Activated naive CD8-positive, alpha-beta T cell treated with anti-CD3 and anti-CD28 coated beads, Interleukin-2, amount 50 U/mL, for 16 hours (primary cell): ENCODE measurements at places on chromosomes 7 and 10.

GRCh38 chr7:79806161-79806734, 328.4 kb upstream of the GNAI1 start:
- no peak for DNase-seq

GRCh38 chr7:23918856-23919255, 208.8 kb downstream of the STK31 start:
- DNase-seq, result no peak

- DNase-seq, result no peak
Observed at GRCh38 chr10:115118346-115118745, 25.2 kb downstream of the ATRNL1 start.

DNA sequence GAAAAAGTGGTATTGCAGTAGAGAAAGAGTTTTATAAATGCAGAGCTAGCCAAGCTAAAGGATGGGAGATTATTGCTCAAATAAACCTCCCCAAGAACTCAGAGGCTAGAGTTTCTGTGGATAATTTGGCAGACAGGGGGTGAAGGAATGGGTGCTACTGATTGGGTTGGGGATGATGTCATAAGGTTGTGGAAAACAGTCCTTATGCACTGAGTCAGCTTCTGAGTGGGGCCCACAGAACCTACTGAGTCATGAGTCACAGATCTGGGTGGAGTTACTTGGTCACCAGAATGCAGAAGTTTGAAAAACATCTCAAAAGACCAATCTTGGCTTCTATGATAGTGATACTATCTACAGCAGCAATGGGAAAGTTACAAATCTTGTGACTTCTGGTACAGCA, 1146.7 kb downstream of the TYW1 start:
- no peak for DNase-seq

DNA sequence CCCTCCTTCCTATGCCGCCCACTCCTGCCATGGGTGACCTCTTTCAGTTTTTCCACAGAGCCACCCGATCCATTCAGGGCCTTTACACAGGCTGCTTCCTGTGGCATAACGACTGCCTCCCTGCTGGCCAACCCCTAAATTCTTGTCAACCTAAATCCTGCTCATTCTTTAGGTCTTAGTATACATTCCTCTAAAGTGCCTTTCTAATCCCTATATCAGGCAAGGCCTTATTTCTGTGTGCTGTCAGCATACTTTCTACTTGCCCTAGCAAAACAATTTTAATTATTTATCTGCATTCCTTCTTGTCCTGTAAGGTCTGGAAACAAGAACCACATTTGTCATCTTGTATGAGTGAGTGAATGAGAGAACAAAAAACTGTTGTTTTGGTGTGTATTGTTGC, 132.4 kb downstream of the DNAH11 start:
- no peak for DNase-seq

DNA sequence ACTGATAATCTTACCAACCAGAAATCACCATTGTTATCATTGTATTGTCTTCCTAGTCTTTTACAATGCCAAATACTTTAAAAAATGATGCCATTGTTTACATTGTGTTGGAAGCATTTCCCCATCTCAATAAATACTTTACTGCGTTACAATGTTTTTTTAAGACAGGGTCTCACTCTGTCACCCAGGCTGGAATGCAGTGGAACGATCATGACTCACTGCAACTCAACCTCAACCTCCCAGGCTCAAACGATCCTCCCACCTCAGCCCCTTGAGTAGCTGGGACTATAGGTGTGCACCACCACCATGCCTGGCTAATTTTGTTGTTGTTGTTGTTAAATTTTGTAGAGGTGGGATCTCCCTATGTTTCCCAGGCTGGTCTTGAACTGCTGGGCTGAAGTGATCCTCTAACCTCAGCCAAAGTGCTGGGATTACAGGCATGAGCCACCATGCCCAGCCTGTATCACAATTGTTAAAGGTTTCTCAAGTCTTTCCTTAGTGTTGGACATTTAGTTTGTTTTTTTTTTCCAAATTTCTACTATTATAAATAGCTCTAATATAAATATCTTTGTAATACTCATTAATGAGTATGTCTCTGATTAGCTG, 13.5 kb downstream of the LRMDA start:
- no peak for DNase-seq

DNA sequence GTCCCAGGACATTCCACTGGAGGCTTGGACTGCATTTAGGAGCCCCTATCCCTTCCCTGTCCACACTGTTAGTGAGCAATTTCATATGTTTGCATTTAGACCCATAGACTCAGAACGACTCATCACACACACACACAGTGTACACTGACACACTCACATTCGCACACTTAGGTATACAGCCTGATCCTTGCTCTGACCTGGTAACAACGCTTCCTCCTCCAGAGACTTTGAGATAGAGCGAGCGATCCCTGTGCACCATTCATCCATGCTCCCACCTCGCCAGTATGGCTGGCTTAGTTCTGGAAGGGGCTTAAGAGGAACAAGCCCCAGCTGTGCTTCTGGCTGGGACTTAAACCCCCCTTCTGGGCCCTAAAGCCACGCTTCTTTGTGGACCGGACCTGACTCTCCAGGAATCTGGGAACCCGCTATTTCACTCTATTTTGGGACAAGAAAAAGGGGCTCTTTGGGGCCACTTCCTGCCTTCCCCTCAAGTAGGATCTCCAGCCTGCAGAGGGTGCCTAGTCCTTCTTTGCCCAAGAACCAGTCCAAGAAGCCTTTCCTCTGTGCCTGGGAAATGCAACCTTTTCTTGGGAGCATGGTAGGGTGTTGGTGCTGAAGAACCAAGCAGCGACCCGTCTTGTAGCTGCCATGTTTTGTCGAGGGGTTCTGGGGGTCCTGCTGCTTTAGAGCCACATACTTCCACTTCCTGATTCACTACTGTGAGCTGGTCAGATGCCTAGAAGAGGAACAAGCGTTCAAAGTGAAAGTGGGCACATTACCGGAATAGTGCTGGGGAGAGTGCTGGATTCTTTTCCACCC, 1.1 kb upstream of the HOXA13 start:
- no peak for DNase-seq

- no peak for DNase-seq
Observed at GRCh38 chr10:50961297-50961696, 75.9 kb upstream of the A1CF start.

DNA sequence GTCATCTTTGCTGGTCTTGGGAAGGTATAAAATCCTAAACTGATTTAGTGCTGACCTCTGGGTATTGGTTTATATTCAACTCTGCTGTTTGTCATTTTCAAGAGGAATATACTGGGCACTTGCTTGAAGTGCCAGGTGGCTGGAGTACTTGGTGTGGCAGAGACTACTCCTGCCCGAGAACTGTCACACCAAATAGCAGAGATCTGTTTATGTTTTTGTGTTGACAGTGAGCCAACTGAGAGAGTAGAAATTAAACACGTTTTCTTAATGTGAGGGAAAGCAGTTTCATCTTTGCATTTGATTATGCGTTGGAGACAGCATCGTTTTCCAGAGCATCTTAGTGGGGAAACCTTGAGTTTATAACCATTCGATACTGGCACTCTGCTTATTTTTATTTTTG, 174.4 kb downstream of the CDCA7L start:
- no peak for DNase-seq
